ENCODE measurements at places on chromosomes 6 and 20.

- DNase-seq: peak; percentile 81
Measured at GRCh38 chr20:63163596-63164483, 52.1 kb downstream of the YTHDF1 start.

DNA sequence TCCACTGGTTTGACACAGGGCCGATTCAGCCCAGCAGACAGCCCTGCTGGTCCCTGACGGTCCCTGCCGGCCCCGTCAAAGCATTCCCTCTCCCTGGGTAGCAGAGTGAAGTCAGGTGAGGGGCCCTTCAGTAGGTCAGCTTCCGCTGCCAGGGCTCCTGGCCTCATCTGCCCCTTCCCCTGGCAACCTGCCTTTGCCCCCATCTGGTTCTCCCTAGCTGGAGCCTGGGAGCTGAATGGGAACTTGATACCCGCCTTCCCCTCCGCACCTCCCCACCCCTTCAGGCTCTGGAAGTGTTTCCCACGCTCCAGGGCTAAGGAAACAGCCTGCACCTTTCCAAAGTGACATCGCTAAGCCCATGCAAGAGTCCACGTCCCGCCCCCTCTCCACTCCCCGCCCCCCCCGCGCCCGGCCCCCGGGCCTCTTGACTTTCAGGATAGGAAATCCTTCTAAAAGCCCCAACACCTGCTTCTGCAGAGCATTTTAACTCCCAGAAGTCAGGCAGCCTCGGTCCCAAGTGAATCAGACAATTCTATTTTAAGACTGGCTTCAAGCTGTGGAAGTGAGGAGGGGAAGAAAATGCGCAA, 53.3 kb downstream of the ISM1 start:
- no peak for DNase-seq

DNA sequence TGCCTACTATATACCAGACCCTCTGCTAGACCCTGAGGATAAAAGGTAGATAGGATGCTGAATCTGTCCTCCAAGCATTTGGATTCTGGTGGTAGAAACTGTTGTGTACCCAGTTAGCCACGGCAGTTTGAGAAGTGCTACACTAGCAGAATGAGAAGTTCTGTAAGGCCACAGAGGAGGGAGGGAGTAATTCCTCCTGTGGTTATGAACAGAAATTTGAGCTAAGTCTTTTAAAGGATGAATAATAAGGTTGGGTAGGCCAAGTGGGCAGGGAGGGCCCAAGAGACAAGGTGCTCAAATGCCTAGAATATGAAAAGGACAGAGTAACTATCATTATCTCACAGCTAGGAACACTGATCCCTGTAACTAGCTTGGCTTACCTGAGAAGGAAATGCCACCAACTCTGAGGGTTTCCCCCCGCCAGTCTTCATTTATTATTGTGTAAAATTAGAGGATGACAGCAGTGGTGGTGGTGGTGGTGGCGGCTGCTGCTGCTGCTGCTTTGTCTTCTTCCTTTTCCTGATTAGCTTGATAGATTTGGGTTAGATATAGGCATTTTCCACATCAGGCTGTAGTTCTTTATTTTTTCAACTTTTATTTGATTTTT, 243.3 kb downstream of the PRL start:
- no peak for DNase-seq

- no peak for DNase-seq
Measured at GRCh38 chr6:20608356-20608755, 74.1 kb downstream of the CDKAL1 start.

- no peak for DNase-seq
Measured at GRCh38 chr20:51536116-51537069, 6.1 kb downstream of the NFATC2 start.

DNA sequence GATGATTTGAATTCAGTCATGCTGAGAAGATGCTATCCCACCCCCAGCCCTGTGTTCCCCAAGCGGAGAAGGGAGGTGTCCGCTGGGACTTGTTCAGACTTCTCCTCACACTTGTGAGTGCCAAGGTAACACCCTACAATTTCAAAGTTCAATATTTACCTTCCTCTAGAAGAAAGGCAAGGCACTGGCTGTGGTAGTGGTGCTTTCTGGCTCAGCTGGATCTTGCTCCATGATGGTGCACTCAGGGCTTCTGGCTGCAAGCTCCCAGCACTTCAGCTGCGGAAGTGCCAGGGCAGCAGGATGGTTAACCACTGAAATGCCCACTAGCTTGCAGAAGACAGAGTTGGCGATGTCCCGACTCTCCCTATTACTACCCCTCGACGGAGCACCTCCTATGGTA, 135.4 kb downstream of the MTFR2 start:
- no peak for DNase-seq

DNA sequence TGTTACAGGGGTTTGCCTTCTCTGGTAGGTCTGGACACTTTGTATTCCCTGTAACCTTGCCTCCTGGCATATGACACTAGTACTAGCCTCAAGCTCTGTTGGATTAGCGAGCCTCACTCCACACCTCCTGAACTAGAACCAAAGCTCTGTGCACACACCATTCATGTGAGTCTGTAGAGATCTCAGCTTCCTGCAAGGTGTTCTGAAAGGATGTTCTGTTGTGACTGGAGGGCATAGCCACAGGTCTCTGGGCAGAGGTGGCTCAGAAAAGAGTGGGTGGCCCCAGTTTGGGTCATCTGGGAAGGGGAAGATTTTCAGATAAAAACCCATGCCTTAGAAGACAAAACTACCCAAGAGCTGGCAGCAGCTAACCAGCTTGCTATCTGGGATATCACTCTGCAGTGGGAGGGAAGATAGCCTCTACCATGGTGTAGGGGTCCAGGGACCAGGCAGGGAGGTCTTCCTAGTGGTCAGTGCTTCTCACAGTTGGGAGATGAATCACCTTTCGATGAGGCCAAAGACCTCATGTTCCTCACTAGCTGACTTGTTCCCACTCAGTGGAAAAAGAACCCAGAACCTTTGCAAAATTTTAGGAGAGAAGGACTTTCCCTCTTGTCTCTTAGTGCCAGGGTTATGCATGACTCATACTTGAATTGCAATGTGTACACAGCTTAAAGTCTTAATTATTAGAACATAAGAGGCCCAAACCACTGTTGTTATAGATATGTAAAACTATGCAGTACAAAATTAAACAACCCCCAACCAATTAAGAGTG, 41.4 kb downstream of the HLA-F start:
- DNase-seq: no peak

DNA sequence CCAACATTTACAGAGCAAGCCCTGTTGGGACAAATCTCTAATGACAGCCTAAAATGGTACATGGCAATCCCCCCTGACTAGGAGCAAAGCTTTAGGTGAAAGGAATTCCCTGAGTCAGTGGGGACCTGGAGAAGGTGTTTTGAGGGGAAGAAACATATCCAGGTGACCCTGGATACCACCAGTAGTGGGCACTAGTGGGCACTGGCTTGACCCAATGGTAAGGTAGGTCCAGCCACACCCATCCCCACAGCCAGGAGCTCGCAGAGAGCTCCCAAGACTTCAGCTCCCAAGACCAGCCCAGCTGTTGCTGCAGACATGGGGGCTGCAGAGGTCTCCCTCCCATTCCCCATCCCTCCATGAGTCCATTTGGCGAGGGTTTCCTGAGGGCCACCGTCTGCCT, 19.5 kb downstream of the GRM4 start:
- no peak for DNase-seq

GRCh38 chr20:62143957-62144825, 622 bp downstream of the SS18L1 start:
- peak; percentile 55 for DNase-seq

DNA sequence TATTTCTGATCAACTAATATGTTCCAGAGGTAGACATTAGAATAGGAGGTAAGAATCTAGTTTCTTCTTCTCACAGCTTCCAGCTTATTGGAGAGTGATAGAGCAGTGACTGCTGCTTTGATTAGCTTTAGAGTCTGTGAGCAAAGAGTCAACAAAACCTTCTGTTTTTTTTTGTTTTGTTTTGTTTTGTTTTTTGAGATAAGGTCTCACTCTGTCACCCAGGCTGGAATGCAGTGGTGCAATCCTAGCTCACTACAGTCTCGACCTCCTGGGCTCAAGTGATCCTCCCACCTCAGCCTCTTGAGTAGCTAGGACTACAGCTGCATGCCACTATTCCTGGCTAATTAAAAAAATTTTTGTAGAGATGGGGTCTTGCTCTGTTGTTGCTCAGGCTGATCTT, 39.3 kb downstream of the TSBP1 start:
- no peak for DNase-seq

DNA sequence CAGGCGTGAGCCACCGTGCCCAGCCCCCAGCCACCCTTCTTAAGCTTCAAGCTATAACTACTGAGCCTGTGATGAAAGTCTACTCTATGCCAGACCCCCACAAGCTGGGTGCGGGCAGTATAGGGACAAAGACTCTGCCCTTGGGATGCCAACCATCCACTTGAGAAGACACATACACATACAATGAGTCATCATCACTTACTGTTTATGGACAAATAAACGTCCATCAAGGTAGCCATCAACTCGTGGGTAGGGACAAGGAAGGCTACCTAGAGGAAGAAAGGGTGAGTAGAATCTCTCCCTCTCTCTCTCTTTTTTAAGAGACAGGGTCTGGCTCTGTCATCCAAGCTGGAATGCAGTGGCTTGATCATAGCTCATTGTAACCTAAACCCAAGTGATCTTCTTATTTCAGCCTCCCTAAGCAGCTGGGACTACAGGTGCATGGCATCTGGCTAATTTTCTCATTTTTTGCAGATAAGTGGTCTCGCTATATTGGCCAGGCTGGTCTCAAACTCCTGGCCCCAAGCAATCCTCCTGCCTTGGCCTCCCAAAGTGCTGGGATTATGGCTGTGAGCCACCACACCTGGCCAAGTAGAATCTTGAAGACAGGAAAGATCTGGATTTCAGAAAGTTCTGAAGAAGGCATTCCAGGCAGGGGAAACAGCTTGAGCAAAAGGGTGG, 2.6 kb upstream of the TP53INP2 start:
- DNase-seq: no peak

DNA sequence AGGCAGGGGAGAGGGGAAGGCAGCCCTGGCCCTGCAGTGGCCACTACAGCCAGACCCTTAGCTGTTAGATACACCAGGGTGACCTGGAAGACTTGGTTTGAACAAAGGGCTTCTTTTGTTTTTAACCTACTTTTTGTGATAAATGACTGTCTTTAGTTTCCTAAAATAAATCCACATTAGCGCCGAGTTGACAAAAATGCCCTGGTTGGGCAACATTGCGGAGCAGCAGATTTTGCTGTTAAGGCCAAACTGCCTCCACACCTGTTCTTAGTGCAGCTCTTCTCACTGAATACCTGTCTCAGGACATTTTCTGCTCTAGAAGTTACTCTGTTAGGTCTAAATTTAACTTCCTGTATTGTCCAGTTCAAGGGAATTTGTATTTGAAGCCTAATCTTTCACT, 42.7 kb downstream of the FAM50B start:
- no peak for DNase-seq

DNA sequence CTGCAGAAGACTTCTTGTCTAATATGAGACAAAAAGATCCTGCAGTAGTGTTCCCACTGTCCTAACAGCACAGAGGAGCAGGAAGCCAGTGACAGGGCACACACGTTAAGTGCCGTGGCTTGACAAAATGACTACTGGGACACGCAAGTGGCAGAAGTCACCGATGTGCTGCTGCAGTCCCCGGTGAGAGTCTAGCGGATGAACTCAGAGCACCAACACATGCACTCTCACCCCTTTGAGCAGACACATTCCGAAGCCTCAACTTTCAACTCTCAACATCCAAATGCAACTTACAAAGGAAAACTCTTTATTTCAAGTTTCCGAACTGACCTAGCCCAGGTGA, 898 bp downstream of the LAMA4 start:
- DNase-seq: peak; percentile 17

GRCh38 chr6:46305833-46306232, 135.1 kb upstream of the ENPP5 start:
- DNase-seq: no peak

DNA sequence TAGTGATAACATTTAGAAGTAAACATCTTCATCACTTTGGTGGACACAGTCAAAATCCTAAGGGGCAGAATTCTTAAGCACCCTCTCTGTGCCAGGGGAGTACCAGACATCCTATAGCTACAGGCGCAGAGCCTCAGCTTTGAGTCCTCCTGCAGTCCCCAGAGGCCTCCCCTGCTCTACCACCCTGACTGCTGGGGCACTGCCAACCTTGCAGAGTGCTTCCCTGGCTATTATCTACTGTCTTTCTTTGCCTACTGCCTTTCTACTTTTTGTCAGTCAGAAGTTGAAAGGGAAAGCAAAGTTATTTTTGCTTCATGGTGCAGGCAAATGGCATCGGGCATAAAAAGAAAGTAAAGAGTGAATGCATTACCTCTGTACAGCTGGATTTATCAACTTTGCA, 80.1 kb downstream of the AIG1 start:
- DNase-seq: no peak

- no peak for DNase-seq
Measured at GRCh38 chr6:47007657-47008396, 34.3 kb downstream of the ADGRF1 start.

GRCh38 chr6:17583811-17584210, 16.3 kb upstream of the FAM8A1 start:
- DNase-seq: no peak

- no peak for DNase-seq
Measured at GRCh38 chr20:59778615-59779200, 154.7 kb downstream of the SYCP2 start.

DNA sequence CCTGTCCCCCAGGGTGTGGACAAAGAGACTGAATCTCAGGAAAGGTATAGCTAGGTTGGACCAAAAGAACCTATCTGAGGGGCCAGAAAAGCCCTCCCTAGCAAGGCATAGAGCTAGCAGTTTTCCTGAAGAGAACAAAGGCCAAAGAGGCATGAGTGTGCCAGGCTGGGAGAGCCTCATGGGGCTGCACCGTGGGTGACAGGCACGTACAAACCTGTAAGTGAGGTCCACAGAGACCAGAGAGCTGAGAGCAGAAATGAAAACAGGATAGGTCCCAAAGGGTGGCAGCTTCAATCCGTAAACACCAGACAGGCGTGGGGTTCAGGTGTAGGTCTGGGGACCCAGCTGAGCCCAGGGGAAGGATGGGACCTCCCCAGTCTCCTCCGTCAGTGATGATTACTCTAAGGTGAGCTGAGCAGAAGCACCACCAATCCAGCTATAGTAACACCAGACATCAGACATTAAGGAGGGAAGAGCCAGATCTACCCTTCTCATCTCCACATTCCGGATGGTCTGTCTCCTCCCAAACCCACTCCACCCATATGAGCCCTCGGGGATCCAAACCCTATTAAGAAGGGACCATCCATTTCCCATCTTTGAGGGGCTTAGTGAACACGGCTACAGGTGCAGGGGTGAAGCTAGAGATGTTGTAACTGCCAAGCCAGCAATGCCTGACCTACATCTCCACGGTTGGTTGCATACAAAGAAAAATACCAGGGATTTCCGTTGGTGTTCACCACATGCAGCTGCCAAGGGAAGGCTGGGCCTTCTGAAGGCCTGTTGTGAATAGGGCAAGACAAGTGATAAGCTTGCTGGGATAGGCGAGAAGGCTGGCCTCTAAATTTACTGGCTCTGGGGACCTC, 38.3 kb downstream of the BCL2L1 start:
- DNase-seq: no peak

- DNase-seq: no peak
Measured at GRCh38 chr20:50099565-50099991, 13.4 kb downstream of the UBE2V1 start.

DNA sequence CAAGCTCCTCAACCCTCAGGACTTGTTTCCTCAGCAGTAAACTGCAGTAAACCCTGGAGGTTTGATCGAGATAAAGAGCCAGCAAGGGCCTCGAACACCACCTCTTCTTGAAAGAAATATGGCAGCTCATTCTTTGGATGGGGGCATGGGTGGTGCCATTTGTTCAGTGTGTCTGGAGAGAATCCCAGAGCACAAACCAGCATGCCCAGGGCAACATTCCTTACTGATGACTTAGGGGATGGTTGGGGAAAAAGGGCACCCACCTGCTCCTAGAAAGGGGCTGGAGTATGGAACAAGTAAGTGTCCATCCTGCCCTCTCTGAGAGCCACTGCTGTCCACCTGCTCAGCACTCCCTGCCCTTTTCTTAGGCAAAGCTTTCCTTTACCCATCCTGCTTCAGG, 31.3 kb upstream of the ZFAND3 start:
- DNase-seq: no peak
